ENCODE measurements at places on chromosomes 11 and 22.

DNA sequence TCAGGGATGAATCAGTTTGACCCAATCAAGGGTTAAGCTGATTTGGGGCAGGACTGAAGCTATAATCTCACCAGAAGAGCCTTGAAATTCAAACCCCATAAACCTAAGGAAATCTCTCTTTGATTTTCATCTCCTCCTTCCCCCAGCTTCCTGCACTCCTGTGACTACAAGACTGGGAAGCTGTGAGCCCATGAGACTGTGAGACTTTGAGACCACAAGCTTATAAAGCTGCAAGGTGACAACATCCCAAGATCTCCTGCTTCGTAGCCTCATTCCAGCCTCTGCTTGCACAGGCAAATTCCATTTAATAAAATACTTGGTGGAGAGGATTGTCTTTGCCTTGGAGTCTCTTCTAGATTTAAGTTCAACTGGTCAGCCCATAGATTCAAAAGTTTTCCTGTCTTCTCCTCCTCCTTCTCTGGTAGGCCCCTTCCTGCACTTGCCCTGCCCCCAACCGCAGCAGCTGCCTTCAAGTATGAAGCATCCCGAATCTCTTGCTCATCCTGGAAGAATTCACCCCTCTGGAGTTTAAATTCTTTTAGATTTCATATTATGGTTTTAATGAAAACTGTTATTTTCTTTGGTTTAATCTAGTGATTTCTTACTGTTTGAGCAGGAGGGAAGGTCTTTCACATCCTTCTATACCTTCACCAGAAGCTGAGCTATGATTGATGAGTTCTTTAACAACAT is 42.1 kb downstream of the PAMR1 start:
- peak; percentile 92 for DNase-seq

GRCh38 chr11:76578654-76579055 is 91.9 kb downstream of the LRRC32 start:
- DNase-seq, result peak; percentile 73

- DNase-seq, result no peak
Observed at GRCh38 chr11:96230686-96231085, 112.3 kb downstream of the MAML2 start.

GRCh38 chr22:20245577-20246367 is 22.3 kb downstream of the RTN4R start:
- DNase-seq, result no peak

DNA sequence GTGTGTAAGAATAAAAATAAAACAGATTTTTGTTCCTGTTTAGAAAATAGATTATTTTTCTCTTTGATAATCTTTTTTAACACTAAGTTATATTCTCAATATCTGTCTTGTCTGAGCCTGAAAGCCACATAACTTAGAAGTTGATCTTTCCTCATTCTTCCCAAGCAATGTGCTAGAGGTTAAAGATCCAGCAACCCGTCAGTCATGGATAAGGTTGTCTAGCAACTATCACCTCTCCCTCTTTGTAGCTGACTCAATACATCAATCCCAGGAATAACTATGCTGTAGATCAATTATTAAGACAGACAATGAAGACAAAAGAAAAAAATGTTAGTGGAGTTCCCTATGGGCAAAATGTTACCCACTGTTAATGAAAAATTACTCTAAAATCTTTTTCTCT is 813.1 kb upstream of the CCDC179 start:
- no peak for DNase-seq

DNA sequence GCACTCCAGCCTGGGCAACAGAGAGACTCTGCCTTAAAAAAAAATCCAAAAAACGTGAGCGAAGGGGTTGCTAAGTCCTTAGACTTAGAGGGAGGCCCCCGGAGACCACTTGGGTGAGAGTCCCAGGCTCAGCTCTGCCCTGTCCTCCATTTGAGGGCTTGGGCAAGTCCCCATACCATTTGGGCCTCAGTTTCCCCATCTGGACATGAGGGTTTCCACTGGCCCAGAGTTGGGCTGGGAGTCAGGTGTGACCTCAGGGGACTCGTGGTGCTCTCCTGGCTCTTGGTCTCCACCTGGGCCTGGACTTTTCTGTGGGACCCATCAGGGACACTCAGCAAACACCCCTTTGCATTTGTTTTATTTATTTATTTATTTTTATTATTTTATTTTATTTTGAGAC is 35.2 kb upstream of the CSNK1E start:
- no peak for DNase-seq

GRCh38 chr22:37148031-37148651 is 1.6 kb downstream of the IL2RB start:
- DNase-seq, result no peak

DNA sequence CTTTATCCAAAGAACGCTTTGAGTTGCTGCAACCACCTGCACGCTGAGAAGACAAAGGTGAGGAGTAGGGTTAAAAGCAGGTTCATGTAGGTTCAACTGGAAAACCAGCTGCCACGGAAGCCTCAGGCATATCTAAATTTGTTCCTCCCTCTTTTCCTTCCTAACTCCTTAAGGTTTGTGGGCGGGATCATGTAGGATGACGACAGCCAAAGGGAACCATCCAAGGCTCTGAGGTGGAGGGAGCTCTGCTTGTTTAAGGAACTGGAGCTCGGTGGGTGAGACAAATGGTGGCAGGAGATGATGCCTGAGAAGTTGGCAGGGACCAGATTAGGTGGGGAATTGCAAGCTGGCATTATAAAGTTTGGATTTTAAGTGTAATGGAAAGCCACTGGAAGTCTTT is 60.3 kb downstream of the SPON1 start:
- DNase-seq, result no peak
